Left lobe of liver (tissue), 2 donors: ENCODE measurements at places on chromosomes 2 and 18.

DNA sequence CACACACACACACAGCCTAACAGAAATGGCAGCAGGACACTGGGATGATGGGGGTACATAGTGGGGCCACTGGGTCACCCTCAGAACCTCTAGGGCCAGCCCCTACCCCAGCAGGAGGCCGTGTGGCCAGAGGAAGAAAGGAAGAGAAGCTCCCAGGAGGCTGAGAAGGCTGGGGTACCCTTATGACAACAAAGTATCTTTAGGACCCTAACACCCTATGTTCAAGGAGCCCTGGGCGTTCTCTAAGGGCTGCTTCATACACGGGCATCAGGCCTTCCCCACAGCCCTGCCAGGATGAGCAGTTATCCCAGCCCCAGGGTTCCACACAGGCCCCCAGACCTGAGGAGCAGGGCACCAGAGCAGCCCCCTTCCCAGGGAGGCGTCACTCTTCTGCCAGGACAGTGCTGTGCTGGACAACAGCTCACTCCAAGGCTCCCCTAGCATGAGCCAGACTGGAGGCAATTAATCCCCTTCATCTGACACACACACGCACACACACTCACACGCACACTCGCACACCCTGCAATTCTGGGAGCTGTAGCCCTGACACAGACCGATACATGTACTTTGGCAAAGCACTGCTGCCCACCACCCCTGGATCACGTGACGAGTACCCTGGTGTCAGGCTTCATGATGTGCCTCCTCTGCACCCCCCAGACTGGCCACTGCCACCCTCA lies 163.6 kb downstream of the TNS1 start:
- DNase-seq = no peak

DNA sequence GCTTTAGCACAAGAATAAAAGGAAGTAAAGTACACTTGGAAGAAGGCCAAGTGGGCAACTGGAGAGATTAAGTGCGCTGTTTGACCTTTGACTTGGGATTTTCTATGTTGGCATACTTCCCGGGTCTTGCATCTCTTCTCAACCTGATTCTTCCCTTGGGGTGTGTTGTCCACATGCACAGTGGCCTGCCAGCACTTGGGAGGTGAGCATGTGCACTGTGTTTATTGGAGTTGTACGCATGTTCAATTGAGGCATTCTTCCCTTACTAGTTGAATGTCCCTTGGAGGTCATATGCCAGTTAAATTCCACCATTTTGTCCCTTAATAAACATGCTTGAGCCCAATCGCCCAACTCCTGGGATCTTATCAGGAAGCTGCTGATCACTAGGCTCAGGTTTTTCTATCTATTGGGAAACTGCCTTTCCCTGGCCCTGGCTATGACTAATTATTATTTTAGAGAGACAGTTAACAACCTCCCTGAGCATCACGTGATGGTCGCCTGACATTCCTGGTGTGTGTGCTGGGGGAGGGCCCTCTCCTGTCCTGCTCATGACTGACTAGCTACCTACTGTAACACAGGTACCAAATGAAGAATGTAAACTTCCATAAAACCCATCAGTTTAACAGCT lies 62.5 kb upstream of the RAPGEF4 start:
- peak; percentile 69 for DNase-seq

DNA sequence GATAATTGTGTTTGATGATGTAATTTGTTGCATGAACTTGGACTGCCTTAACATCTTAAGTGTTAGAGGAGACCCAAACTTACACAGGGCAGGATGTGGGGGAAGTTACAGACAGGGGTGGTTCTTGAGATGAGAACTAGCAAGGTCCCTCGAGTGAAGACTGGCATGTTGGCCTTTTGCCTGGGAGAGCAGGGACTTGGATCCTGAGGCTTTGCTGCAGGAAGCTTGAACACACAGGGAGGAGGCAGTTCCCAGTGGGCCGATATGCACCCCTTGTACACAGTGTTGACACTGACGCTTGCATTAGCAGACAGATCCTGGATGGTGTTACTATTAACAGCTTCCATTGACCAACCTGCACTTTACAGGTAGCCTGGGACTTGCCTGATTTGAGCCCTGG lies 47.5 kb downstream of the CHRNA1 start:
- DNase-seq = no peak

DNA sequence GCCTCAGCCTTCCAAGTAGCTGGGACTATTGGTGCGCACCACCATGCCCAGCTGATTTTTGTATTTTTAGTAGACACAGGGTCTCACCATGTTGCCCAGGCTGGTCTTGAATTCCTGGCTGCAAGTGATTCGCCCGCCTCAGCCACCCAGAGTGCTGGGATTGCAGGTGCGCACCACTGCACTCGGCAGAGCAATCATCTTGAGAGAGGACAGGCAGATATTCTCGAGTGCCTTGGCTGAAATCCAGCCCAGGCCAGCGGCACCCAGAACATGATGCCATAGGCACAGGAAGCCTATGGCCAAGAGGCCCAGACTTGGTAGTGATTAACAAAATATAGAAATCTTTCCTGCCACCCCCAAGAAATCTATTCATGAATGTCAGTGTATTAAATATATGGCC lies 58.0 kb upstream of the PEX13 start:
- no peak for DNase-seq

GRCh38 chr2:198652461-198652860 lies 805.3 kb downstream of the SATB2 start:
- no peak for DNase-seq

DNA sequence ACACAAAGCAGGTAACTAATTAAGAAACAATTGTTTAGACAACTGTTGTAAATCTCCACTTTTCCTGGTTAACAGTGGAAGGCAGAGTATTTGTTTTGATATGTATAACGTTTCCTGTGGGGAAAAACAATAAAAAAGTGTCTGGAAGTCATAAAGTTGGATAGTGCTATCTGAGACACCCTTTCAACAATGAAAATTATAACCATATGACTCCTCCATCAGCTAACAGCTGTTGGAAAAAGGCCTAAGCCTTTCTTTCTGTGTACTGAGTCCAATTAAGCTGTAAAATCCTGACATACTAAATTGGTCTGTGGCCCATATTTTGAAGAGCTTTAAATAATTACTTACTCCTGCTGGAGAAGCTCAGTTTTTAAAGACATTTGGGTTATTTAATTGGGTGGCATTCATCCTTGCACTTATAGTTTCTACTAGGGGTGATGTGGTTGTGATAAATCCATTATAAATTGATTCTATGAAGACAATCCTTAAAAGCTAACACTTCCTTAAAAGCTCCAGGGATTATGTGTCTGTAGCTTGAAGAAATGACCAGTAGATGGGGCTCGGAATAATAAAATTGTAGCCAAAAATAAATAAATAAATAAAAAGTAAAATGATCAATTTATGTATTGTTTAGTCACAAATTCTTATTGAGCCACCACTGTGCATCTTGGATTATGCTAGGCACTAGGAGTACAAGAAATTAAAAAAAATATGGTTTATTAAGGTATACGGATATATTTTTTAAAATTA lies 698.1 kb upstream of the NXPH2 start:
- DNase-seq = no peak

- no peak for DNase-seq
These were observed 84.5 kb upstream of the NOSTRIN start for GRCh38 chr2:168717790-168718502.

DNA sequence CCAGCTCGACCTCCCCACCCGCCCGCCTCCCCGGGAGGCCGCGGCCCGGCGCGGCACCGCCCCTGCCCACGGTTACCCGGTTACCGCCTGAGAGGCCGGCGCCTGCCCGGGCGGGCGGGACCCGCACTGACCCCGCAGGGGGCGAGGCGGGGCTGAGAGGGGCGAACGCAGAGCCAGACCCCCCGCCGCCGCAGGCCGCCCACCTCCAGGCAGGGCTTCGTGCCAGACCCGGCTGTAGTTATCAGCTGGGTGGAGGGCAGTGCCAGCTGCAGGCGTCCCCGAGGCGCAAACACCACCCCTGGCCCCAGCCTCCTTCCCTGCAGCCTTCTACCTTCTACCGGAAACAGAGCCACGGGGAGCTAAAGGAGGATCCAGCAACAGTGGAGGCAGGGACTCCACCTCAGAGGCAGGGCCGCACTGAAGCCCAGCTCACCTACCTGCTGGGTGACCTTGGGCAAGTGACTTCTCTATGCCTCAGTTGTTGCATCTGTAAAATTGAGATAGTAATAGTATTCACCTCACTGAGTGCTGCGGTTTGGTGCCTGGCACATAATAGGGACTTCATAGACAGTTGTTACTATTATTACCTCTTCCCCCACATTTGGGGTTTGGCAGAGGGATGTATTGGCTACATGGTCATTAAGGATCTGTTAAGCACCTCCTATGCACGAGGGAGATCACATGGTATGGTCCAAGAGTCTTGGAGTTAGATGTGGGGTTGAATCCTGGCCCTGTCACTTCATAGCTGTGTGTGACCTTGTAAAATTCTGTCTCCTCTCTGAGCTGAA lies 231.6 kb upstream of the SMAD2 start:
- peak; percentile 30 for DNase-seq

DNA sequence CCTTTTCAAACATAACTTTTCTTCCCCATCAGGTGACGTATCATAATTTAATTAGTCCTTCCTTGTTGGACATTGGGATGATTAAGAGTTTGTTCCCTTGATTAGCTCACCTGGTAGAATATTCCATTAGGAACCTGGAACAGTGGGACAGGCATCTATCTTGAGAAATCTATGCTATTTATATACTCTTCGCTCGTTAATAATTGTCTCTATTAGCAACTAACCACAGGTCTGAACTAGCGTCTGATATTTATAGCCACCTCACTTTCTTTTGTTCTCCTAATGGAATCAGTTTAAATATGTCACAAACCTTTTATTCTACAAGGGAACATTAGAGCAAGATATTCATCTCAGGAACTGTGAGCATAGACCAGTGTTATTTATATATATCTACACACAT lies 79.8 kb downstream of the MAPK4 start:
- DNase-seq = no peak

GRCh38 chr2:33104052-33104623 lies 157.4 kb downstream of the LTBP1 start:
- no peak for DNase-seq

DNA sequence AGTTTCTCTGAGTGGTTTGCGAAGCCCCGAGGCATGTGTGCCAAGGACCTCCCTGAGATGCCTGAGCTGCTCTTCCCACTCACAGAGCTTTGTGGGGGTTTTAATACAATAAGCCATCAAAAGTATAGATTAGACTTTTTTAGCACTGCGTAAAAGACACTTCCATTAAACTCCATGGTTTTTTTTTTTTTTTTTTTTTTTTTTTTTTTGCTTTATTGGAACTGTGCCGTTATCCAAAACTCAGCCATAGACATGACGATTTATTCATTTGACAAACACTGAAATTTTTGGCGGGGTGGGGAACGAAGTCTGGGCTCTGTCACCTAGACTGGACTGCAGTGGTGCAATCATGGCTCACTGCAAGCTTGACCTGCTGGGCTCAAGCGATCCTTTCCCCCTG lies 18.4 kb downstream of the NPPC start:
- DNase-seq = no peak

DNA sequence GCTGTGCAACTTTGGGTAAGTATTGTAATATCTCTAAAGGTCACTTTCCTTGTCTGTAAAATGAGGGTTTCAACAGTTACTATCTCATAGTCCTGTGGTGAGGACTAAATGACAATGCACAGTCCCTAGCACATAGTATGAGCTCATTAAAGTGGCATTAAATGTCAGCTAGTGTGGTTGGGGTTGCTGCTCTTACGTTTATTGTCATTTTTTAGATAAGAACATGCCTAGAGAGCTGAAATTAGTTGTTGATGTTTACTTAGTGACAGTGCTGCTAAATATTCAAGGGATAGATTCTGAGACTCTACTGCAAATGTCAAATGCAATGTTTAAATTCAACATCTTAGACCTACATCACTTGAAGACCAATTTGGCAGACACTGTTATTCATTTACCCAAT lies 356.1 kb upstream of the ETAA1 start:
- DNase-seq = no peak

DNA sequence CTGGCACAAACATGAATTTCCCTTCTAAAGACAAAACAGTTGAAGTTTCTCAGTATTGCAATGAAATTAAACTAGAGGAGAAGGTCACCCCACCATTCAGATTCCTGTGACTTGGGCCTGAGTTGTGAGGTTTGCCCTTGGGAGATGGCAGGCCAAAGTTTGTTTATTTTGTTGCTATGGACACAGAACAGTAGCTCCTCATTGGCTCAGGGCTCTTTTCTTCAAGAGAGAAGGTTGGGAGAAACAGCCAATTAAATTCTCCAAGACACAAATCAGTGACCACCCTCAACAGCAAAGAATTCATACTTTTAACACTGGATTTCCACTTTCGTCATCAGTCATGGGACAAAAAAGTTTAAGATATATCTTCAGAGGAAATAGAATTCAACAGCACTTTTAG lies at the start of gene FLACC1:
Gene FLACC1 (minus strand): TSS at position 125 of the 400 bp plus-strand sequence. CDS start 5,941 bp downstream, outside the sequence.
- DNase-seq = no peak

- DNase-seq = no peak
These were observed 202.8 kb upstream of the RND3 start for GRCh38 chr2:150690261-150690660.

DNA sequence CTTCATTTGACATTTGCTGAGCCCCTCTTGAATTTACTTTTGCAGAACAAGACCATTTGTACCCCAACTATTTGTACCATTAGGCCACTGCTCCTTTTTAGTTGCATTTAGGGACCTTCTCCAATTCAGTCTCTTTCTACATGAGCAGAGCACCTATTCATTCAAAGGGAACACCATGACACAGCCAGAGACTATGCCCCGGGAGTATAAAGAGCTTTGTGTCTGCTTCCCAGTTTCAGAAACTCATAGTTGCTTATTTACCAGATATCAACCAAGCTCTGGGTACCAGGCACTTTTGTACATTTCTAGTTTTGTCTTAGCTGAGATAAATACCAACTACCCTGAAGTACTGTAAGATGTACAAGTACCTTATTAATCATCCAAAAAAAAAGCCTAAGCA lies 269.1 kb upstream of the SIX3 start:
- no peak for DNase-seq

DNA sequence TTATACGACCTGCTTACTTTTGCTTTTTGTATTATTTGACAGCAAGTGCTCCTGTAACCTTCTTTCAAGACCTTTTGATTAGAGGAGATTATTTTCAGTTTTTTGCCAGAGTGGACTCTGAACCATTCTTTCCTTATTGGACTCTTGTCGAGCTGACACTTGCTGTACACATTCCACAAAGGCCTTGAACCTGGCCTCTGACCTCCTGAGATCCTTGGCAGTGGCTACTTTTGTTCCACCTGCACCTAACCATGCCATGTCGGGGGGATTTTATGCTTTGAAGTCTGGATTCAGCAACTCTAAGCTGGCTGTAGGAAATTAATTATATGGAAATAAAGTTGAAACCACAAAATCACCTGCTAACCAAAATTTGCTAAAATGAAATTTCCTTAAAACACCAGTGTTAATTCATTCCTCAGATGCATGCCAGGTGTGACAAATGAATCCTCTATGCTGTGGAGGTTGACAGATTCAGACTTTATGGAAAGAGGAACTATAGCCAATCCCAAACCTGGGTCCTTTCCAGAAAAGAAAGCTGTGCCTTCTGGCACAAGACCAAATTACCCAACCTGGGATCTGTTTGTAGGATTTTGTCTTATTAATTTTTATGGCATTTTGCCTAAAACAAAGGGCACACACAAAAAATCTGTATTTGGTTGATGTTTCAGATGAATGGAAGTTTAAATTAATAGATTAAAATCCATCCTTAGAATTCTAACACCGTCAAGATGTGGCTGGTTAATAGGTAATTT lies 110.4 kb downstream of the CDC42EP3 start:
- DNase-seq = no peak

- no peak for DNase-seq
These were observed 9.5 kb downstream of the PASK start for GRCh38 chr2:241139531-241140444.
